ENCODE measurements at places on chromosomes 1 and 21.

- DNase-seq, result no peak
Observed at GRCh38 chr1:199762572-199762971, 264.9 kb upstream of the NR5A2 start.

GRCh38 chr21:32070676-32071330, 198.0 kb downstream of the HUNK start:
- DNase-seq, result no peak

- DNase-seq, result no peak
Observed at GRCh38 chr1:33180226-33180910, 1.5 kb downstream of the TRIM62 start.

DNA sequence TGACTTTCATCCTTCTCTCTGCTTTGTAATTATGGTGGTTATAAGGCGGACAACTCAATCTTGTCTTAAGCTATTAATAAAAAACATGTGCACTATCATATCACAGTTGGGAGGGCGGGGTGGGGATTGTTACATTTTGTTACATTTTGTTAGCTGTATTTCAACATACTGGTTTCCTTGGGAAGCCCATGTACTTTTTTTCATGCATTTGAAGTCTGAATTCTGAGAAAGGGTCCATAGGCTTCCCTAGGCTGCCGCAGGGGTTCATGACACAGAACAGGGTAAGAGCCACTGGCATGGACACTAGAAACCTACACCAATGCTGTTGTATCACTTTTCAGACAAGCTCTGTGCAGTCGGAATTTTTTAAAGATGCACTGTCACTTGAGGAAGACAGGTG, 178.8 kb downstream of the ETS2 start:
- DNase-seq, result no peak
